ENCODE measurements at places on chromosomes 6 and 20. TPM values are rescaled to one million over a fixed set of nuclear protein-coding genes. Genes with fewer than 3 reads are reported as not detected.

The GID8 gene
- total RNA-seq, result 16.1 TPM

The ECT2L gene
- 1.1 TPM for total RNA-seq

The BPI gene
- total RNA-seq, result not detected

DNA sequence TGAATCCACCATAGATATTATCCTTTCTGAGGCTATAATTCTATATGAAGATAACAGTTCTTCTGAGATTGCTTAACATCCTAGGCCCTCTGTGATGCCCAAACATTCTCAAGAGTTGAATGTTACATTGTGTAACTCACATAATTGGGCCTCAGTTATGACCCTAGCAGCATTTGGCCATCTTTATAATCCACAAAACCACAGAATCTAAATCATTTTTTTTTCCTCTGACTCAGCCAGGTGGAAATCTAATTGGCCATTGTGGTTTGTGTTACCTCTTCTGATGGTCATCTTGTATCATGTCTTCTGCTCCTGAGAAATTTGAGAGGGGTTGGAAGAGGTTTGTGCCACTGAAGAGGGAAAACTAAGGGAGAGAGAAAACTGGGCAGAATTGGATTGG is 99.5 kb downstream of the LINC00237 start:
- DNase-seq, result no peak

- no peak for DNase-seq
These were observed 38.0 kb downstream of the CDKAL1 start for GRCh38 chr6:20572288-20572687.

DNA sequence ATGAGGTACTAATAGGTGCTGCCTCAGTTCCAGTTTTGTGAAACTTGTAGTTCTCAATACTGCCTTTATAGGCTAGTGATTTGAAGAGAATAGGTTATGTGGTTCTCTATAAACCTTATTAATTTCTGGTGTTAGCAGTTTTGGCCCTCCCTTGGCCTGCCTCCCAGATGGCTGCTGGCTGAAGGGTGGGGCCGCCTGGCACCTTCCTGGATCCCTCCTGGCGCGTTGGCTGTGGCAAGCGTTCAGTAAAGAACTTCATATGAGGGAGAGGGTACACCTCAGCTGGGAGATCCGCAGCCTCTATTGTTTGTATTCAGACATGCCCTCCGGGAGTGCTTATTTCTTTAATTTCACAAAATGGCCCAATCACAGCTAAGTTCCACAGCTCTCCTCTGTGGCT is 51.9 kb downstream of the FAM120B start:
- DNase-seq, result no peak

GRCh38 chr6:113644861-113645575 is 212.1 kb upstream of the MARCKS start:
- no peak for DNase-seq

DNA sequence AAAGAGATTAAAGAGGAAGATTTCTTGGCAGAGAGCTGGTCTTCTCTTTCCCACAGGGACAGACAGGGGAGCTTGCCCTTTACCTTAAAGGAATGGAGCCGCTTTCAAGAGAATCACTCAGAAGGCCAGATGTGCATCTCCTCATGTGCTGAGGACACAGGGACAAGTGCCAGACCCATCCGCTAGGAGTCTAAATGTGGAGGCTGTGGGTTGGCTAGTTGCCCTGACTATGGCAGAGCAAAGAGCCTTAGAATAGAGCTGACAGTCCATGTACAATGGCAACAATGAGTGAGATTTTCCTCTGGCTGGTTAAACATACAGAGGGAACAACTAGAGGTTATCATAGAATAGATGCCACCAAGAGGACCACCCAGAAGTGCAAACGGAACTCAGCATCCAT is 7.3 kb upstream of the DOK5 start:
- no peak for DNase-seq

DNA sequence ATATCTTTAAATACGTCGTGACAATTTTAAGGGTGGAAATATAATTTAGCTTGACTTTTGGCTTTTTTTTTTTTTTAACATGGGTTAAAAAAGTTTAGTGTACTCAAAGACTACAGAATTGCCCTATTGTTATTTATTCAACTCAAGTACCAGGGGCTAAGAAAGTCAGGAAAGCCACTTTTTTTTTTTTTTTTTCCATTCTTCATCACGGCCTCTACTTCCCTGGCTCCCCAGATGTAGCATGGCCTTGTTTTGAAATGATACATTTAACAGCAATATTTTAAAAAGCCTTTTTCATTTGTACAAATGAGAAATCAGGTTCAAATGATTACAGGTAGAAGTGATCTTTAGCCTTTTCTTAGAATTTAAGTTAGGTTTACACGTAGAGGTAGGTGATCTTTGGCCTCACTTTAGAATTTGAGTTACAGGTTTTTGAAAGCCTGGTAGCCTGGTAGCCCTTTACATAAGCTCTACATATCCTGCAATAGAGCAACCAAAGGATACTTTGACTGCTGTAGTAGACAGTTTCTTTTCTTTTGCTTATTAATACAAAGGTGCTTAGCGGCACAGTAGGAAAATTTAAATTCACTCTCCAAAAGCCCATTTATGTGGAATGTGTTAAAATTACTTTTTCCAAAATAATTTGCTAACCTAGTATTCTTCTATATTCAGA is 160.5 kb upstream of the MMS22L start:
- no peak for DNase-seq

DNA sequence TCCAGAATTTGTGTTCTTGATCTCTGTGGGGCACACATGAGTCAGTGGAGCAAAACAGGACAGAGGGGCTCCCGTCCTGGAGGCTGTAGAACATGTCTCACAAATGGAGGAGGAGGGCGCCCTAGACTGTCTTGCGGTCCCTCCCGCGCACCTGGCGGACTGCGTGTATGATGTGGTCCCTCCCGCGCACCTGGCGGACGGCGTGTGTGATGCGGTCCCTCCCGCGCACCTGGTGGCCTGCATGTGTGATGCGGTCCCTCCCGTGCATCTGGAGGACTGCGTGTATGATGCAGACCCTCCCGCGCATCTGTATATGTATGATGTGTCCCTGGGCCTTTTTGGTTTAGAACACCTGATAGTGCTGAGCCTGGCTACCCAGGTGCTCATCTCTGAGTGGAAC is 158.9 kb upstream of the RIN2 start:
- no peak for DNase-seq

DNA sequence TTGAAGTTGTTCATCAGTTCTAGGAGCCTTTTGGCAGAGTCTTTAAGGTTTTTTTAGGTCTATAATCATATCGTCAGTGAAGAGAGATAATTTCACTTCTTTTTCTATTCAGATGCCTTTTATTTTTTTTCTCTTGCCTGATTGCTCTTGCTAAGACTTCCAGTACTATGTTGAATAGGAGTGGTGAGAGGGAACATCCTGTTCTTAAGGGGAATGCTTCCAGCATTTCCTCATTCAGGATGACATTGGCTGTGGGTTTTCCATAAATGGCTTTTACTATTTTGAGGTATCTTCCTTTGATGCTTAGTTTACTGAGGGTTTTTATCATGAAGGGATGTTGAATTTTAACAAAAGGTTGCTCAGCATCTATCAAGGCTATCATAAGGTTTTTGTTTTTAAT is 109.5 kb downstream of the CLVS2 start:
- DNase-seq, result no peak
